Brain microvascular endothelial cell (primary cell): ENCODE measurements at places on chromosomes 7 and 10.

- DNase-seq, result no peak
Observed at GRCh38 chr10:35336921-35337823, 863 bp downstream of the CCNY start.

DNA sequence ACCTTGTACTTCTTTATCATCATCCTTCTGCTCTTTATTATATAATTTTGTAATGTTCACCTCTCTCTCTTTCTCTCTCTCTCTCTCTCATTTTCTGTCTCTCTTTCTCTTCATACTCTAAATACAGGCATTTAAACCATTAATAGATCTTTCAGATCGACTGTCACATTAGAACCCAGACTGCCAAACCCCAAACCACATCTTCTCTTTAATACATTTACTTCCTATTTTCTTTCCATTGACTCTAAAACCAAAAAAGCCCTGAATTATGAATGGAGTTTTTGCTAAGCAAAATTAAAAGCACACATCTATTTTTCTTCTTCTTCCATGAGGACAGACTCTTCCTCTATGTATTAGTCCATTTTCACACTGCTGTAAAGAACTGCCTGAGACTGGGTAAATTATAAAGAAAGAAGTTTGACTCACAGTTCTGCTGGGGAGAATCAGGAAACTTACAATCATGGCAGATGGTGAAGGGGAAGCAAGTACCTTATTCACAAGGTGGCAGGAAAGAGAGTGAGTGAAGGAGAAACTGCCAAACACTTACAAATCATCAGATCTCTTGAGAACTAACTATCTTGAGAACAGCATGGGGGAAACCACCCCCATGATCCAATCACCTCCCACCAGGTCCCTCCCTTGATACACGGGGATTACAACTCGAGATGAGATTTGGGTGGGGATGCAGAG, 272.7 kb upstream of the MGMT start:
- no peak for DNase-seq

GRCh38 chr10:32446536-32447406, 831 bp downstream of the CCDC7 start:
- no peak for DNase-seq

GRCh38 chr7:27115221-27116026, 12.9 kb upstream of the HOXA2 start:
- DNase-seq, result no peak

- no peak for DNase-seq
Observed at GRCh38 chr7:121529003-121529402, 132.9 kb upstream of the FAM3C start.

GRCh38 chr10:97842656-97843280, 6.9 kb upstream of the GOLGA7B start:
- no peak for DNase-seq

GRCh38 chr7:107846324-107846723, 43.3 kb upstream of the SLC26A3 start:
- no peak for DNase-seq

- DNase-seq, result peak; percentile 88
Observed at GRCh38 chr7:17304926-17305325, 6.5 kb downstream of the AHR start.

GRCh38 chr10:24495666-24496460, 227.8 kb downstream of the ARHGAP21 start:
- DNase-seq, result no peak

DNA sequence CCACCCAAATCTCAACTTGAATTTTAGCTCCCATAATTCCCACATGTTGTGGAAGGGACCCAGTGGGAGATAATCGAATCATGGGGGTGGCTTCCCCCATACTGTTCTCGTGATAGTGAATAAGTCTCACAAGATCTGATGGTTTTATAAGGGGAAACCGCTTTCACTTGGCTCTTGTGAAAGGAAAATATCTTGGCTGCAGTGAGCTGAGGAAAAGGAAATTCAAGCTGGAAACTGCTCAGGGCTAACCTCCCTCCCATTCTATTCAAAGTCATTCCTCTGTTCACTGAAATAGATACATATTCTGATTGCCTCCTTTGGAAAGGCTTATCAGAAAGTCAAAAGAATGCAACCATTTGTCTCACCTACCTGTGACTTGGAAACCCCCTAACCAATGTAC, 15.8 kb downstream of the CYCS start:
- no peak for DNase-seq

GRCh38 chr7:80779456-80779855, 139.4 kb downstream of the SEMA3C start:
- DNase-seq, result no peak

DNA sequence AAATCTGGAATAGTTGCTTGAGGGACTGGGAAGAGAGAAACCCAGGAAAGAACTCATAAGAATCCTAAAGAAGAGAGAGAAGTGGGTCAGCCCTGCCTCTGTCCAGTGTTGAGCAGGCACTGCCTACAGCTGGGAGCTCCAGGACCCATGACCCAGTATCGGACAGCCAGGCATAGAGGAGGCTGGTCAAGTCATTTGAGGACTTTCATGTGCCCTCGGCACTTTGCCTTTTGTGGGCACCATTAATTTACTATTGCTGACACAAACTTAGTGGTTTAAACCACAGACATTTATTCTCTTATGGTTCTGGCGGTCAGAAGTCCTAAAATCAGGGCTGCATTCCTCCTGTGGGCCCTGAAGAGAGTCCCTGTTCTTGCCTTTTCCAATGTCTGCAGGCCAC, 60.3 kb downstream of the CPXM2 start:
- DNase-seq, result no peak

DNA sequence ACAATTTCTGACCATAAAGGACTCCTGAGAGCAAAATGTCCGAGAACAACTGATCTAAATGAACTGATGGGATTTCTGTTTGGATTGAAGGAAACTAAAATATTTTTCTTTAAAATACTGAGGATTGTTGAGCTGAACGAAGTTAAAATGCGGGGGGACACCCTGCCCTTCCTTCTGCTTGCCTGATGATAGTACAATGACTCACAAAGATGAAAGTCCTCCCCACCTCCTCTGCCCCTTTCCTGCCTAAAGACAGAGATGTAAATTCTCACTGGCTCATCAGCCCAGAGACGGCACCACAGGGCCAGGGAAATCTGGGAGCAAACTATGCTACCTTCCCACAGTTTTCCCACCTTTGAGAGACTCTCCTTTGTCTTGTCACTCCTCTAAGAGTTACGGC, 180.6 kb downstream of the PHTF2 start:
- no peak for DNase-seq

GRCh38 chr10:122561212-122561611, 658 bp downstream of the DMBT1 start:
- no peak for DNase-seq

GRCh38 chr7:47179812-47180515, 401.9 kb downstream of the TNS3 start:
- DNase-seq, result peak; percentile 72

GRCh38 chr10:77946084-77946483, 19.5 kb upstream of the DLG5 start:
- DNase-seq, result no peak

GRCh38 chr7:153657182-153657800, 394.9 kb upstream of the DPP6 start:
- no peak for DNase-seq

GRCh38 chr7:99004781-99005500, 126.6 kb downstream of the TRRAP start:
- no peak for DNase-seq

- no peak for DNase-seq
Observed at GRCh38 chr10:126263006-126263676, 125.1 kb downstream of the ADAM12 start.

- no peak for DNase-seq
Observed at GRCh38 chr7:22843681-22844309, 21.1 kb upstream of the TOMM7 start.

GRCh38 chr7:155220903-155221302, 76.8 kb upstream of the INSIG1 start:
- DNase-seq, result no peak

- DNase-seq, result no peak
Observed at GRCh38 chr10:46293228-46293627, 6.4 kb downstream of the ANTXRL start.

GRCh38 chr10:85649461-85649860, 717.1 kb downstream of the GRID1 start:
- DNase-seq, result no peak

DNA sequence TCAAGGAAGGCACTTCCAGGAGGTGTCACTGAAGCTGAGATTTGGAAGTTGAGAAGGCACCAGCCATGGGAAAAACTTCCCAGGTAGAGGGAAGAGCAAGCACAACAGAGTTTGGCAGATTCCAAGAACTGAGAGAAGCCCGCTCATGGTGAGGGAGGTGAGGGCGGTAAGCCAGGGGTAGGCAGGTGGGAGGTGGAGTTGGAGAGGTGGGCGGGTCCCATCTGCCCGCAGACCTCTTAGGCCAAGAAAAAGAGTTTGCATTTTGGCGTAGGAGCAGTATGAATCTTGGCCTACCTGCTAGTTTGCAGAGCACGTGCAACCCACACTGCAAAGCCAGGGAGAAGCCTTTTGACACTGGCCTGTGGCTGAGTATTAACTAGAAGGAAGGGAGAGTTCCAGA, 18.8 kb downstream of the FRMPD2 start:
- no peak for DNase-seq

DNA sequence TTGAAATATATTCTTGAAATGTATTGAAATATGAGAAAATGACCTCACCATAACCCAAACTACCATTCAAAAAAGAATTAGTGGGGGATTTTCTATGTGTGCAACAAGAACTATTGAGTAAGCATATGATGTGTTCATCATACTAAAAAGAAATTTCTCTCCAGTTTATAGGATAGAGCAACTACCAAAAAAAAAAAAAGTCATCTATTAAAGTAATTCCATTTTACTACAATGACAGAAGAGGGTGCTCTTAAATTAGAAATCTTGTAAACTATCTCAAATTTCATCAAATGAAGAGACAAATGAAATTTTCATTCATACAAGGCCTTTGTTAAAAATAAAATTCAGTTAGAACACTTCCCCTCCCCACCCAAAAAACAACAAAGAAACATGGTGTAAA, 195.4 kb upstream of the PLXDC2 start:
- DNase-seq, result no peak

DNA sequence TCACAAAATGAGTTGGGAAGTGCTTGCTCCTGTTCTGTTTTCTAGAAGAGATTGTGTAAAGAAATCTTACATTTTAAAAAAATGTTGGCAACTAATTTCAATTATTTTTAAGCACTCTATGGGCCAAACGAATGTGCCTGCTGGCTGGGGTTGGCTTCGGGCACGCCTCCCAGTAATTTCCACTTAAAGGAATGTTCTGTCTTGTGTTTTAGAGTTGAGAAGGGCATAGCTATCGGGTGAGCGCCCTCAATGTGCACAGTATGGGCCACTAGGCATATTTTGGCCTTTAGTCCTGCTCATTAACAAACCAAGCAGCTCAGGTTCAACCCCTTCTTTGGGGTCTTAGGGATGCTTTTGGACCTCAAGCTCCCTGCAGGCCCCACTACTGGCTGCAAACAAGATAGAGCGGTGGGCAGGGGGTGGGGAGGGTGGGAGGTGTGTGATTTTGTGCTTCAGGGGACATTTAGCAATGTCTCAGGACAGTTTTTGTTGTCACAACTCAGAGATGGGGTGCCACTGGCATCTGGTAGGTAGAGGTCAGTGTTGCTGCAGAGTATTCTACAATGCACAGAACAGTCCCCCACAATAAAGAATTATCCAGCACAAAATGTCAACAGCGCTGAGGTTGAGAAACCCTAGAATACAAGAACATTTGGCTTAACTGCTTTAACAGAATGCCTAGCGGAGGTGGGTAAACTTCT, 40.7 kb downstream of the TACC2 start:
- DNase-seq, result no peak

- DNase-seq, result no peak
Observed at GRCh38 chr7:39624442-39624807, 1.1 kb downstream of the RALA start.

GRCh38 chr7:106369352-106369751, 84.6 kb upstream of the NAMPT start:
- DNase-seq, result peak; percentile 48

- DNase-seq, result no peak
Observed at GRCh38 chr7:23377134-23377533, 78.0 kb downstream of the MALSU1 start.

DNA sequence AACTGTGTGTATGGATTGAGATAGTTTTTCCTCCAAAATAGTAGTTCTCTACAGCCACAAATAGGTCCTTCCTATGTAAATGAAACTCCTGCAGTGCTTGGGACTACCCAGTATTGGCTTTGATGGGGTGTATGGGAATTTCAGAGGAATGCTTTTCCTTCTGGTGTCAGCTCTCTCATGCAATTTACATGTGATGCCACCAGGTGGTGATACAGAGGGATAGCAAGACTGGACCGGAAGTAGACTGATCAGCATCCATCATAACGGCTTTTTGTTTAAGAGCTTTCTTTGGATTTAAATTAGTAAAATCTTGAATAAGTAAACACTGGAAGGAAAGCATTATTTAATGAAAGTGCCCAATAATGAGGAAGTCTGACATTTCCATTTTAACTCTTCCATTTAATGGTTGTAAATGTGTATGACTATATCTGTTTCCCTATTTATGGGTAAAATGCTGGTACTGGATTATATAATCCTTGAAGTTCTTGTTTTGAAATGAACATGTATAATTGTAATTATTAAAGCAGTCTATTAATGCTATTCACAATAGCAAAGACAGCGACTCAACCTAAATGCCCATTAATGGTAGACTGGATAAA, 22.7 kb downstream of the DYNC1I1 start:
- DNase-seq, result peak; percentile 33

DNA sequence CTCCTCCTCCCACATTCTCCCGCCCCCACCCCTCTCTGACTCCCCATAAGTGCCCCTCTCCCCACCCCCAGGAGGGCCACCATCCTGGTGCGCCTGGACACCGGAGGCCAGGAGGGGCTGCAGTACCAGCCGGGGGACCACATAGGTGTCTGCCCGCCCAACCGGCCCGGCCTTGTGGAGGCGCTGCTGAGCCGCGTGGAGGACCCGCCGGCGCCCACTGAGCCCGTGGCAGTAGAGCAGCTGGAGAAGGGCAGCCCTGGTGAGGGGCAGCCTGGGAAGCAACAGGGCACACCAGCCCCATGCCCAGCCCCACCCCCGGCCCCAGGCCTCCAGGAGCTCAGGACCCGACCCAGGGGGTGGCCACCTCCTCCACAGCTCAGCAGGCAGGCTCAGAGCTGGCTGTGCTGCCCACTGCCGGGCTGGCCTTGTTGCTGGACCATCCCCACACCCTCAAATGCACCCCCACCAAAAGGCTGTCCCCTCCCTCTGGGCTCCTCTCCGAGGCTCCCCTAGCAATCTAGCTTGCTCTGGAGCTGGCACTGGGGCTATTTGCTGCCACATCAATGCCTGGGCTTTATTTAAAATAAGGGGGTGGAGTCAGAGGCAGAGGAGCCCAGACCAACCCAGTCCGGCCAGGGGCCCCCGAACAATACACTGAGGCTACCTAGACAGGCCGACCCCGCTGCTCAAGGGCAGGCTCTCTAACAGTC, 14.8 kb downstream of the ATG9B start:
- DNase-seq, result no peak

DNA sequence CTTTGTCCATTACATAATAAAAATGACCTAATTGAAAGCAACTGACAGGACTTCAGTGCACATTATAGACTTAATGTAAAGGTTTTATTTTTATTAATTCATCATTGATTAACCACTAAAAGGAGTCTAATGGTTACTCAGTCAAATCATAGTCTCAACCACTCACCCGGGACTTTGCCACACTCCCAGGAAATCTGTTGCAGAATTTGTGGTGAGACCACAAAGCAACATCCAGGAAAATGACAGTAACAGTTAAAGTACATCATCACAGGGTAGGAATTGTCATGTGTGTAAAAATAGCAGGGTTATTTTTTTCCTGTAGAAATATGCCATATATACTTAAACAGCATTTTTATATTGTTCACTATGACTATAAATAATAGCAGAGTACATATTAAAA, 6.3 kb upstream of the HGF start:
- DNase-seq, result peak; percentile 21
